ENCODE measurements at places on chromosomes 1 and 21. TPM values are rescaled to one million over a fixed set of nuclear protein-coding genes. Genes with fewer than 3 reads are reported as not detected.

GRCh38 chr1:17356387-17357026 lies 15.5 kb upstream of the PADI6 start:
- no peak overlapping the region for H3K4me3 ChIP-seq
- no peaks in the 10 kb centered on the region for H3K36me3 ChIP-seq
- no peak for DNase-seq
- H3K27ac ChIP-seq, result peak overlapping the region; percentile 19
- peaks cover 28% of the 10 kb centered on the region for H3K27me3 ChIP-seq

DNA sequence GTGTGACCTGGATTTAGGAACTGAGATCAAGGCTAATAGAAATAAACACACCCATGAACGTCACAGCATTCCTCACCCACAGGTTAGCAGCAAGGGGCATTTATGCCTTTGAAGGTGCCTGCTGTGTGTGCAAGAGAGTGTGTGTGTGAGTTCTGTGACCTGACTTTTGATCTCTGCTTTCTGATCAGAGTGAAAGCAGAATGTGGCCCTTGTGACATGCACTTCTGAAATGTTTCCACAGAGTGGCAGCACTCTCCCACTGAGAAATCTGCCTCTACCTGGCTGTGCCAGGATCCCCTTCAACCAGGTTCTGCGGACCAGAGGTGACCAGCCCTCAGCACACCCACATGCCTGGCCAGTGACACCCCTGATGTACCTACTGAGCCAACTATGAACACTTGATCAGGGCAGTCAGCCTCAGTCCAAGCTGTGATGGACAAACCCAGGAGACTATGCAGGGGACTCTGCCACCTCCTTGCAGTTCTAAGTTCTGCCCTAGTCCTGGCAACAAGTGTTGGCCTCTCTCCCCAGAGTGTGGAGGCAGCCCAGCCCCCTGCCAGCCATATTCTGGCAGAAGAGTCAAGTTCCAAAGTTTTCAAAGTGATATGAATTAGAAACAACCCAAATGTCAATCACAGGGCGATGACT lies 41.0 kb downstream of the RXRG start:
- H3K4me1 ChIP-seq, result peaks cover 14% of the 10 kb centered on the region

DNA sequence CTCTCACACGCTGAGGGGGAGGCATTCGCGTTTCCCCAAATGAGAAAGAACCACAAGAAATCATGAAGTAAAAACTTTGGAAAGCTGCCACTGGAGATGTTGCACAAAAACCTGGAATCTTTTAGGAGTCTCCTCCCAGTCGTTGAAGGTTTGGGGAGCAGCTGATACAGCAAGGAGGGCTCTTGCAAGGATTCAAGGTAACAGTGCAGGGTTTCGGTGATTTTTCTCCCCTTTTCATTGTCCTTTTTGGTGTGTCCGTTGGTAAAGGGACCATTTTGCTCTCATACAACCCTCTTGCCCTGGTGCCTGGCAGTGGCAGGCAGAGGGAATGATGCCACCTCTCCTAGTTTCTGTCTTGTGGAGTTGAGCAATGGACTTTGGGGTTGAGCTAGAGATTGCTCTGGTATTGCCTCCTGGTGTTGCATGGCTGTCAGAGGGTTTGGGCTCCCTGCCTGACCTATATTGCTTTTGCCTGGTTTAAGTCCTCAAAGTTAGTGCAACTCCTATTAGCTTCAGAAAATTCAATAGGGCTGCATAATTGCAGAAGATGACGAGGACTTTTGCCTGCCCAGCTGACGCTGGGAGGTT lies 872 bp downstream of the BRINP2 start:
- H3K4me1 ChIP-seq, result no peaks in the 10 kb centered on the region
- no peak for DNase-seq
- no peak overlapping the region for H3K4me3 ChIP-seq
- H3K27ac ChIP-seq, result no peak overlapping the region

- no peak for DNase-seq
- no peaks in the 10 kb centered on the region for H3K27me3 ChIP-seq
- no peak overlapping the region for H3K4me3 ChIP-seq
- H3K36me3 ChIP-seq, result peaks cover 5% of the 10 kb centered on the region
- no peak overlapping the region for H3K27ac ChIP-seq
- peaks cover 6% of the 10 kb centered on the region for H3K4me1 ChIP-seq
These were observed 55.4 kb downstream of the EPRS1 start for GRCh38 chr1:219990782-219991510.

DNA sequence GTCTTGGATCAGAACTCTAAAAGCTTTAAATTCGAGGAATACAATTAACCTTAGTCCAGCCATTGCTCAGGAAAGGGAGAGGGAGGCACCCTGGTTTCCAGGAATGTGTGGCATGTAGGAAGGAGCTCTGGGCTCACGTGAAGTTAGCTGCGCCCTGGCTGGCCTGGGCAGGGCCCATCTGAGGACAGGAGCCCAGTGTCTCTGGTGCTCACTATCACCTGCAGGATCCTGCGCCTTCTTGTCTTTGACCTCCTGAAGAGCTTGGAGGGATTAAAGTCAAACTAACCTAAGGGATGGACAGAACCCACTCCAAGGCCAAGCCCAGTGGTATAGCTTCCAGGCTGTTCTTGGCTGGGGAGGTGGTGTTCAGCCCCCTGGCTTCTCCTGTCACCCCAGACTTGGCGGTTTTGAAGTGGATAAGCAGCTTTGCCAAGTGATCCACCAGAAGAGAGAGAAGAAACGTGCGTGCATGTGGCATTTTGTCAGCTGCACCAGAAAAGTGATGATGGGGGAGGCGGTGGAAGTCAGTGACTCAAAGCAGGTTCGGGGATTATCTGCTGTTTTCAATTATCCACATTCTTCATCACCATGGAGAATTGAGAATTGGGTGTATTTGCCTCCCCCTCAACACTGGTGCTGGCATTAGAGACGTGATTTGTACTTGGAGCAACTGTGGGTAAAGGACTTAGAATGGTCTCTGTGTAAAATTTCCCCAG lies 11.9 kb upstream of the KCNN3 start:
- no peaks in the 10 kb centered on the region for H3K27me3 ChIP-seq
- H3K4me3 ChIP-seq, result no peak overlapping the region
- DNase-seq, result no peak

DNA sequence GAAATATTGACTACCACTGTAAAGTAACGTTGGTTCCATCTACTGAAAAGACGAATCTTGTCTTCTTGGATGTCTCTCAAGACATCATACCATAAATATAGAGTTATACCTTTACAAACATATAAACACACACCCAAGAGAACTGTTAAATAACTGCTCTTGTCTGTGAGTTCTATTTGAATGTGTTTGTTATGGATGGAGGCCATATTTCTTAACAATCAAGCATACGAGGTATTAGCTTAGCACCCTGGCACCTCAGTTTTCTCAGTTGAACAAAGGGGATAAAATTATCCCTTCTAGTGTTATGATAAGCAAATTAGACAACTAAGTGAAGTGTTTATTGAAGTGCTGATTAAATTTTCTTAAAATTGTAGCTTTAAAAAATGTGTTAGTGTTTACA lies 336.6 kb upstream of the ZRANB2 start:
- H3K27me3 ChIP-seq, result no peaks in the 10 kb centered on the region
- no peaks in the 10 kb centered on the region for H3K36me3 ChIP-seq
- H3K4me3 ChIP-seq, result no peak overlapping the region
- no peak overlapping the region for H3K27ac ChIP-seq
- DNase-seq, result no peak
- no peaks in the 10 kb centered on the region for H3K4me1 ChIP-seq

- no peaks in the 10 kb centered on the region for H3K27me3 ChIP-seq
- no peak overlapping the region for H3K27ac ChIP-seq
- no peak for DNase-seq
- no peak overlapping the region for H3K4me3 ChIP-seq
These were observed 27.0 kb downstream of the KHDRBS1 start for GRCh38 chr1:32040711-32041110.

DNA sequence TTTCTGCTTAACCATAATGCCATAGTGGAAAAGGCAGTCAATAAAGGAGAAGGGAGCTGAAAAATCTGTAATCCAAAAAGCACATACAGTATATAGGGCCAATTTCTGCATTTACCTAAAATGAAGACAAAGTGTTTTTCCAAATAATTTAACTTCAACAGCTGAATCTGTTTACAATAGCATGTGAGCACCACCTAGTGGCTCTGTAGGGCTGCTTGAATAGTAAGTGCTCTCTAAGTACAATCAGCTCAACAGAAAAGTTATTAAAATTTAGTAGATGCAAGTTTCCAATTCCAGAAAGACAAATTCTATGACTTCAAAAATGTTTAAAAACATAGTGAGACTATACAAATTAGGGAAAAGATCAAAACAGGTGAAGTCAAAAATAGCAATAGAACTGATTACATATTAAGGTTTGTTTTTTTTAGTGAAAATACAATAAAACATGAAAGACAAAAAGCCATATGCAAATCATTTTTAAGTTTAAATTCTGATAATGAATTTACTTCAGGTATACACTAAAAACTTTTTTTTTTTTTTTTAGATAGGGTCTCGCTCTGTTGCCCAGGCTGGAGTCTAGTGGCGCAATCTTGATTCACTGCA lies 220.0 kb downstream of the SETD4 start:
- peaks cover 2% of the 10 kb centered on the region for H3K4me1 ChIP-seq
- H3K4me3 ChIP-seq, result no peak overlapping the region
- peaks cover 22% of the 10 kb centered on the region for H3K27me3 ChIP-seq
- H3K36me3 ChIP-seq, result no peaks in the 10 kb centered on the region
- no peak for DNase-seq

DNA sequence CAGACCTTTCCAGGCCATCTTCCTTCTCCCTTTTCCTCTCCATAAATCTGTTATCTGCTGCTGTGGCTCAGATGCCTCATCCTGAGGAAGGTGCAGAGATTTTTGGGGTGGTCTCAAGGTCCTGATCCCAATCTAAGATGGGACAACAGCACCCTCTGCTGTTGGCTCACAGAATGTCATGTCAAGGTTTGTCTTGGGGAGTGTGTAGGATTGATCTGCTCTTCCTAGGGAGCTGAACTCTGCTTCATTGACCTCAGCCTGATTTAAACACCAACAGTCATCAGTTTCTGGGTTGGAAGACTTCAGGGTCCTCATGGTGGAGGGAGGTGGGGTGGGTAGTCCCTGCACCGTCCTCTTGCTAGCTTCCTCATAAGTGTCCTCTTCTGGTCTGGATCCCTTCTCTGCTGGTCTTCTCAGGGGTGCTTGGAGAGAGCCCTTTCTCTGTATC lies 62.8 kb upstream of the LAX1 start:
- no peak overlapping the region for H3K4me3 ChIP-seq
- peaks cover 14% of the 10 kb centered on the region for H3K4me1 ChIP-seq
- H3K27ac ChIP-seq, result peak overlapping the region; percentile 90
- no peaks in the 10 kb centered on the region for H3K27me3 ChIP-seq
- DNase-seq, result peak; percentile 29
- H3K36me3 ChIP-seq, result peaks cover 10% of the 10 kb centered on the region

- peaks cover 2% of the 10 kb centered on the region for H3K36me3 ChIP-seq
- peaks cover 3% of the 10 kb centered on the region for H3K4me1 ChIP-seq
- no peak overlapping the region for H3K4me3 ChIP-seq
- H3K27ac ChIP-seq, result no peak overlapping the region
- DNase-seq, result no peak
These were observed 38.8 kb upstream of the CTBS start for GRCh38 chr1:84613026-84613425.

GRCh38 chr1:225866061-225866837 lies 15.9 kb downstream of the TMEM63A start:
- no peaks in the 10 kb centered on the region for H3K27me3 ChIP-seq
- peak overlapping the region; percentile 95 for H3K27ac ChIP-seq
- peak overlapping the region; percentile 83 for H3K4me3 ChIP-seq
- peaks cover 4% of the 10 kb centered on the region for H3K36me3 ChIP-seq

- H3K36me3 ChIP-seq, result no peaks in the 10 kb centered on the region
- H3K27ac ChIP-seq, result peak within 1 kb of the TSS; percentile 29
- peaks cover 8% of the 10 kb centered on the region for H3K4me1 ChIP-seq
These were observed at the start of gene ETNK2 for GRCh38 chr1:204151552-204152309. ETNK2 (minus strand) TSS chr1:204152044; CDS start chr1:204151852, 192 bp downstream.

- no peak overlapping the region for H3K4me3 ChIP-seq
- H3K36me3 ChIP-seq, result peaks cover under 1% of the 10 kb centered on the region
- H3K27ac ChIP-seq, result no peak overlapping the region
- no peaks in the 10 kb centered on the region for H3K27me3 ChIP-seq
- peaks cover 31% of the 10 kb centered on the region for H3K4me1 ChIP-seq
These were observed 5.0 kb upstream of the LRP8 start for GRCh38 chr1:53332833-53333232.

GRCh38 chr1:156502391-156502893 lies 1.9 kb upstream of the MEF2D start:
- peak overlapping the region; percentile 92 for H3K4me3 ChIP-seq
- H3K36me3 ChIP-seq, result peaks cover 2% of the 10 kb centered on the region
- peak overlapping the region; percentile 99 for H3K27ac ChIP-seq
- DNase-seq, result no peak
- peaks cover 48% of the 10 kb centered on the region for H3K4me1 ChIP-seq

- H3K4me1 ChIP-seq, result peaks cover 24% of the 10 kb centered on the region
- no peak overlapping the region for H3K27ac ChIP-seq
- peaks cover 5% of the 10 kb centered on the region for H3K36me3 ChIP-seq
- H3K4me3 ChIP-seq, result no peak overlapping the region
- no peak for DNase-seq
- peaks cover 32% of the 10 kb centered on the region for H3K27me3 ChIP-seq
These were observed 5.4 kb upstream of the NUAK2 start for GRCh38 chr1:205326812-205327466.

DNA sequence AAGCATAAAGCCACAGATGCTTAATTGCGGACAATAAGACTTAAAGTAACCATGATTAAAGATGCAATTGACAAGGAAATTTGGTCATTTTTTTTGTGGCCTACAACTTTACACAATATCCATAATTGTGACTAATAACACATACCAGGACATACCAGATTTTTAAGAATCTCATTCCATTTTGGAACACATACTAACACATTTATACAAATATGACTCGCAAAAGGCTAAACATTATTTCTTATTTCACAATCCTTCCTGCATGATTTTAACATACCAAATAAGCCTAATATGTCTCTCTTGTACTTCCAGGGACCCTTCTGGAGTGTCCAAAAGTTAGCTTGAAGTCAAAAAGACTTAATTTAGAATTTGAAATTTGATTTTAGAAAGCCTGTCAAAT lies 48.8 kb downstream of the DR1 start:
- H3K4me1 ChIP-seq, result no peaks in the 10 kb centered on the region
- no peak overlapping the region for H3K27ac ChIP-seq
- no peaks in the 10 kb centered on the region for H3K36me3 ChIP-seq
- DNase-seq, result no peak
- peaks cover 6% of the 10 kb centered on the region for H3K27me3 ChIP-seq
- H3K4me3 ChIP-seq, result no peak overlapping the region

- no peak overlapping the region for H3K27ac ChIP-seq
- H3K4me3 ChIP-seq, result no peak overlapping the region
- DNase-seq, result no peak
- peaks cover 12% of the 10 kb centered on the region for H3K27me3 ChIP-seq
These were observed 35.8 kb upstream of the TRIM67 start for GRCh38 chr1:231125972-231126580.

GJA8 gene
- total RNA-seq, result not detected

TPTE gene
- not detected for total RNA-seq

OR2T5 gene
- not detected for total RNA-seq

NUP210L gene
- total RNA-seq, result not detected

GJA9 gene
- total RNA-seq, result not detected

NR1I3 gene
- not detected for total RNA-seq

NOS1AP gene
- total RNA-seq, result not detected

RPTN gene
- not detected for total RNA-seq

TMPRSS2 gene
- total RNA-seq, result not detected

OXCT2 gene
- 0.70 TPM for total RNA-seq

ARHGAP30 gene
- 189 TPM for total RNA-seq

FCGR1A gene
- 0.30 TPM for total RNA-seq

Measured in T-helper 17 cell (primary cell).